AG04450 (cell line): ENCODE measurements at places on chromosomes 2 and 18. TPM values are rescaled to one million over a fixed set of nuclear protein-coding genes. Genes with fewer than 3 reads are reported as not detected.

Gene INHA
- polyA plus RNA-seq: 0.12 and 0.29 TPM in 2 replicates

Gene KIAA2012
- polyA plus RNA-seq: 0.11 and 0.12 TPM in 2 replicates

GRCh38 chr2:226655871-226656270, 143.7 kb downstream of the IRS1 start:
- no peak for DNase-seq

GRCh38 chr2:96730212-96730611, 9.7 kb downstream of the LMAN2L start:
- no peak for DNase-seq

DNA sequence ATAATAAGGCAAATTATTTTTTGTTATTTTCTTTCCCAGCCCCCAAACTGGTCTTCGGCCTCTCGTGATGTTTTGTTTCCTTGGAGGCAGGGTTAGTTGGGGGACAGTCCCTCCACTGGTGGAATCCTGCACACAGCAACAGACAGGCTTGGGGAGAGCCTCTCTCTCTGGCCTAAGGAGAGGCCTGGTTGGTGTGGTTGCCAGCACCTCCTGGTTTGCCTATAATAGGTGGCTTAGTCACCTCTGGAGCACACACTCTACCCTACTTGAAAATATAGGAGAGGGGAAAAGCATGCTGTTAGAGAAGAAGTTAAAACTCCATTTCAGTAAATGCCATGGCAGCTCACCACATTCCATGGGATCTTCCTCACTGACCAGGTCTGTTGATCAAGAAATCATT, 417.2 kb upstream of the MEIS1 start:
- DNase-seq: no peak

- DNase-seq: no peak
These were observed 610 bp downstream of the ASPRV1 start for GRCh38 chr2:69960821-69961220.

DNA sequence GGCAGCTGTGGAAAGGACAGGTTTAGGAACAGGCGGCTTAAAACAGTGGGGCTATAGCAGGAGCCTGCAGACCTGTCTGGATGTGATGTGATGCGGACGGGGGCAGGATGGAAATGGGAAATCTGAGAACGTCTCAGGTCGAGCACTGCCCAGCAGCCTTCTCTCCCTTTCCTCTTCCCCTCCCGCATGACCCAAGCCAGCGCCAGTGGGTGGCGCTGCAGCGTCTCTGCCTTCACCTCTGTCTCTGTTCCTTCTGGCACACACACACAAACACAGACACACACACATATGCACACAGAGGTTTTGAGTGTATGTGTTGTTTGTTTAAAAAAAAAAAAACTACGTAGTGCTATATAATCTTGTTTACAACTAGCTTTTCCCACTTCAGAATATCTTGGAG, 82.0 kb upstream of the SLC66A3 start:
- no peak for DNase-seq
